ENCODE measurements at places on chromosomes 7 and 10.

DNA sequence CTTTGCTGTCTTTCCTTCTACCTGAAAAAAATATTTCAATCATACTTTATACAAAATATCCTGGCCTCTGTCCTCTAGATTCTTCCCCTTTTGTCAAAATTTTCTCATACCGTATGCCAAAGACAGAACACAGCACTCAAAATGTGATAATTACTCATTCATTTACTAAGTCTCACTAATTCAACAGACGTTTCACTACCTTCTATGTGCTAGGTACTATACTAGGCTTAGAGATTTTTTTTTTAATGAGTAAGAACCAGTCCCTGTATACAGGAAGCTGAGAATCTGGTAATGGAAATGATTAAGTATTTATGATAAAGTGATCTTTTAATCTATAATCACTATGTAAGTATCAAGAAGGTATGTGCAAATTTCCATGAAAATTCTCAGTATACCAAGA, 128.0 kb downstream of the ELAPOR2 start:
- DNase-seq = no peak

- DNase-seq = no peak
Measured at GRCh38 chr10:48737886-48738285, 53.2 kb downstream of the WDFY4 start.

GRCh38 chr7:136925044-136925443, 56.6 kb downstream of the CHRM2 start:
- no peak for DNase-seq

- no peak for DNase-seq
Measured at GRCh38 chr10:51363415-51363814, 289.1 kb downstream of the PRKG1 start.

DNA sequence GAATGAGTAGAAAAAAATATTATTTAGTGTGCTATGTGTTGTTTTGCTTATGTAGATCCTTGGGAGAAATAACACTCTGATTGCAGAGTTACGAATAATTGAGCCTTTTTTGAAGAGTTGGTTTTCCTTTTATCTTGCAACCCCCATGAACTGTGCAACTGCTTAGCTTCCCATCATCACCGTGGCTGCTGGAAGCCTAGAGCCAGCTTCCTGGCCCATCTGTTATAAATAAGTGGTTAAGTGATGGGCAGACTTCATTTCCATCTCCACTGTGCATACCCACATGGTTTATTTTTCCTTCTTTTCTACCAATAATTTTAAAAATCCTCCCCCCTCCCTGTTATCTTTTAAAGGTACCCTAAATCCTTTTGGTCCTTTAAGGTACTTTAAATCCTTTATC, 554.9 kb upstream of the GALNT17 start:
- DNase-seq = no peak

DNA sequence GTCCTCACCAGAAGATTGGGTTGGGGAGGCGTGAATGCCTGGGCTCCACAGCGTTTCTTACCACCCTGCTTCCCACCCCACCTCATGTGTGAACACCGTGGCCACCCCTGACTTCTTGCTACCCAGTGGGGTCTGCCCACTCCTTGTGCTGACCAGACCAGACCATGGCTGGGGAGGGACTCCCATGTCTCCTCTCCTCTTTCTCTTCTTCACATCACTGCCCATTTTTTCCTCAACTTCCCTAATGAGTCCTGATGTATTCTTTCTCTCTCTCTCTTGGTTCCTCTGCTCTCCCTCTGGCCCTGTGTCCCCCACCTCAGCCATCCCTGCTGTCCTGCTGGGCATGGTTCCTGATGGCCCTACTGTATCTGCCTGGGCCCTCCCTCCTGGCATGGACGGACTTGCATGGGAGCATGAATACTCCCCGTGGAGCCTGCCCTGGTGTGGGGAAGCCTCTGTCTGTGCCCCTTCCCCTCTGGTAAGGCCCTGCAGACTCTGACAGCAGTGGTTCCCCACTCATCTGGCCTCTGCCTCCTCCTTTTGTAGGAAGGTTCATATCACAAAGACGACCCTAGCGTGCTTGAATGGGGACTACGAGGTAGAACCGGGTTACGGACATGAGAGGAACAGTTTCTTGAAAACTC, 85.5 kb downstream of the ADCY1 start:
- DNase-seq = no peak

DNA sequence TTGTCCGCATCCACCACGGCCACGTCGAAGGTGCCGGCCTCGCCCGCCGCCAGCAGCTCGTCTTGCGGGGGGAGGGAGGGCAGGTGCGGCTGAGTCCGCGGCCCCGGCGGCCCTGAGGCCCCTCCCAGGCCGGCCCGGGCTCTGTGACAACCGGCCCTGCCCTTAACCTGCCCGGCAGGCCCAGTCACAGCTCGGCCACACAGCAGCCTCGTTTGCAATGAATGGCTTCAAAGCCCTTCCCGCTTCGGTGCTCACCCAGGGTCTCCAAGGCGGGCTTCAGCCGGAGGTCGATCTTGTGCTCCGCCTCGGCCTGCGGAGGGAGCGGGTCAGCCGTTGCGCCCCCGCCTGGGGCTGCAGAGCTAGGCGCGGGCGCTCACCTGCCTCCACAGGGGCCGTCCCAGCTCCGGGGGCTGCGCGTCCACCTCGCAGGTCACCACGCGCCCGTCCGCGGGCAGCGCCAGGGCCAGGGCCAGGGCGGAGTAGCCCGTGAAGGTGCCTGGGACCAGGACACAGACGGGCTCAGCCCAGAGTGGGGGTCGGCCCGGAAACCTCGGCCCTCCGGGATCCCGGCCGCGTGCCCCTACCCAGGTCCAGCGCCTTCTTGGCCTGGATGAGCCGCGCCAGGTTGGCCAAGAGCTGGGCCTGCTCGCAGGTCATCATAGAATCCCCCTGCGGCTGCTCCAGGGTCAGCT, 928 bp downstream of the COMTD1 start:
- DNase-seq = no peak
